Suppressor macrophage treated with lipopolysaccharide for 1 hour (primary cell): ENCODE measurements at places on chromosomes 4 and X.

DNA sequence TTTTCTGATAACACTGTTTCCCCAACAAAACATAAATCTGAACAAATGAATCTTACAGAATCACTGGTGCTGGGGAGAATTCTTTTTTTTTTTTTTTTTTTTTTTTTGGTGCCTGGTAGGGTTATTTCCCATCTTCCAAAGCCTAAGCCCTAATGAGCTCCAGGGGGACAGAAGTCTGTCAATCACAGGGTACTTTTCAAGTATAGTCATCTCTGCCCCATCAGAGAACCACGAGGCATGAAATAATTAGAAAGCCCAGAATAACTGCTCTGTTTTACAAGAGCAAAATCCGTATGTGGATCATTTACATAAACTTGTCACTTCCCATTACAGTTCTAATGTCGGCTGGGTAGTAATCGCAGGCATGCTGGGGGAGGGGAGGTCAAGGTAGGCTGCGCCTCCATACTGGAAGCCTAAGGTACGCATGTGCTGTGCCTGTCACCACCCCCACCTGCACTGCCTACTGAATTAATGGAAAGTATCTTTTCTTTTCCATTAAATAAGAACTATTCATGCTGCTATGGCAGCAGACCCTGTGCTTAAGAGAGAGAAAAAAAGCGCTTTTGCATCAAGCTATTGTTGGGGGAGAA lies 164.7 kb upstream of the LEF1 start:
- no peak for DNase-seq

DNA sequence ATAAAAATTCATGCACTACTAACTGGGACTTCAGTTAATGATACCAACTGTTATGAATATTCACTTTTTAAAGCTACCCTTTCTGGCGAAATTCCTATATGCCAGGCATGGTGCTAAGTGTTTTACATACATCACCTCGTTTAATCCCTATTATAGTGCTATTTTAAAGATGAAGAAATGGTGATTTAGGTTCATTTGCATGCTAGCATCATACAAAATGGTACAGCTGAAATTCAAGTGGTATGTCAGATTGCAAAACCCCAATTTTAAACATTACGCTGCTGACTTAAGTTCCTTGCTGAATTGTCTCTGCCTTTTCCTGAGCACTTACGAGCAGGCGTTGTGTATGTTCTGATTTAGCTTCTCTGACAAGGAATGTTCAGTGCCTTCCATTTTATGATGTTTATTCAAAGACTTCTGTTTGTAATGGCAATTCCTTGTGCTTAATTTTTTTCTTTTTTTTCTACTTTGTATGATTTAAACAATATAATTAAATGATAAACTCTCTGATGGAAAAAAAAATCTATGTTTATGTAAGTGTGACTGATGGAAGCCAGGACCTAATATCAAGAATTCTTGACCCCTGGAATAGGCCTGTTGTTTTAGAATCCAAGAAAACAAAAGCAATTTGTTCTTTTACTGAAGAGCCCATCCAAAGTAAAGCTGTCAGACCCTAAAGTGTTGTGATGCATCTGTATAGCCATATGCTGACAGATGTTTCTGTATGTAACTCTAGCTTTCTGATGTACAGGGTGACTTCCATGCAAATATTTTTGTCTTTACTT lies 148.1 kb downstream of the PCDH7 start:
- no peak for DNase-seq

GRCh38 chr4:4499438-4500123 lies 42.3 kb downstream of the STX18 start:
- DNase-seq: no peak

DNA sequence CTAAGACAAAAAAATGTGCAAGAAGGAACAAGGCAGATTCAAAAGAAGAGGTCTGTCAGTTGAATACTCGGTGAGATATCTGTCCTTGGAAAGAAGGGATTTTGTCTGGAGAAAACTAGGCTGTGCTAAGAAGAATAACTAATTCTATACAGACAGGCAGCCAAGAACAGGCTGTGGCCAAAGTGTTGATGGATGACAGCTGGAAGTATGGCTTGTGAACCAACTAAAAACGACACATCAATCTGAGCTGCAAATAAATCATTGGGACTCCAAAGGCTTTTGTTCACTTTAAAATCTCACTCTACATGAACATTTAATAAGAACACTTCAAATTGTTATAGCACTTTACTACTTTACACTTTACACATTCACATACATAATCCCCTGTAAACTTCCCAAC lies 70.5 kb upstream of the IGSF1 start:
- DNase-seq: no peak

- DNase-seq: no peak
These were observed 85.5 kb downstream of the SNCA start for GRCh38 chr4:89751416-89751815.

DNA sequence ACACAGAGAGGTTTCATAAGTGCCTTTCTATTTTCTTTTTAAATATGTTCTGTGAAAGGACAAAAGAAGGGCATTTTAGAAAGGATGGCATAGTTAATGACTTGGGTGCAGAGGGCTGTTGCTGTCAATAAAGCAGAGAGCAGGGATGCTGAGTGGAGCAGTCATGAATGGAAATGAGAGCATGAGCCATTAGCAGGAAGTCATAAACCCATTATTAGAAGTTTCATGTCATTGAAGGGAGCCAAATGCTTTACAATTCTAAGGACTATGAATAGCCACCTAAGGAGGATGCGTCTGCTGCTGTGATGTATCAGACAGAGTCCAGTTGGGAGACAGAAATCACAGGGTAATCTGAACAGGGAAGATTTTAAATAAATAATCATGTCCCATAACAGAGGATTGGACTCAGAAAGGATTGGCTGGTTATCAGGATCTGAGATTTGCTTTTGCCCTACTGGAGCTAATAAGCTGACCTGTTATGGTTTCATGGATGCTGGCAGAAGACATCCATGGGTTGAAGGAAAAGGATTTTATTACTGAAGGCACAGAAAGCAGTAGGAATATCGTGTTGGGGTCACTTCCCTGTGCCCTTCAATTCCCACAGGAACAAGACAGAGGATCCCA lies 47.5 kb upstream of the WDR19 start:
- no peak for DNase-seq

- DNase-seq: peak; percentile 86
These were observed 266.8 kb downstream of the C4orf33 start for GRCh38 chr4:129362691-129363274.

GRCh38 chr4:60562334-60562733 lies 637.8 kb upstream of the ADGRL3 start:
- no peak for DNase-seq

- no peak for DNase-seq
These were observed 331.6 kb downstream of the BCOR start for GRCh38 chrX:39766085-39766726.

GRCh38 chr4:103012060-103012459 lies 7.4 kb downstream of the SLC9B1 start:
- no peak for DNase-seq

- DNase-seq: no peak
These were observed 73.2 kb upstream of the C1QTNF7 start for GRCh38 chr4:15354371-15355297.

DNA sequence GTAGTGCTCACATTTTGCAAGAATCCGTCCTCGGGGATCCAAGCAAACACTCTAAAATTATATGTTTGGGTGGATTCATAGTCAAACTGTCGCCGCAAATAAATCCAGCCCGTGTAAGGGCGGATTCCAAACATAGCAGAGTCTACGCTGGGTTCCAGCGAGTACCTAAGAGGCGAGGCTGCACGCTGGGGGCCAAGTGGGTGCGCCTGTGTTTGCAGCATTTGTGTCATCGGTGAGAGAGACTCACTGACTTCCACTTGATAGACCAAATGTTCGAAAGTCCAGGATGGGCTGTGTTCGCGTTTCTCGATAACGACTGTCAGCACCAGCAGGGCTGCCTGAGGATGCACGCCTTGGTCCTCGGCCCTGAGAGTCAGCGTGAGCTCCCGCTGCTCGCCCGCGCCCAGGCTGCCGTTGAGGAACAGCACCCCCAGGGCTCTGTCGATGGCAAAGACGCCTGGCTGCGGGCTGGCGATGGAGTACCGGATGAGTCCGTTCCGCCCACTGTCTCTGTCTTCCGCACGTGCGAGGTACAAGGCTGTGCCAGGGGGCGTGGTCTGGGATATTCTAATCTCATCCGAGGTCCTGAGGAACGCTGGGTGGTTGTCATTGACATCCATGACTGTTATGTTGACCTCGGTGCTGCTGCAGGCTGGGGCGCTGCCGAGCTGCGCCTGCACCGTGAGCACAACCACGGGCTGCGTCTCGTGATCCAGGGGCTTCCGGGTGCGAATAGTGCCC lies 158.7 kb downstream of the DCHS2 start:
- peak; percentile 33 for DNase-seq

DNA sequence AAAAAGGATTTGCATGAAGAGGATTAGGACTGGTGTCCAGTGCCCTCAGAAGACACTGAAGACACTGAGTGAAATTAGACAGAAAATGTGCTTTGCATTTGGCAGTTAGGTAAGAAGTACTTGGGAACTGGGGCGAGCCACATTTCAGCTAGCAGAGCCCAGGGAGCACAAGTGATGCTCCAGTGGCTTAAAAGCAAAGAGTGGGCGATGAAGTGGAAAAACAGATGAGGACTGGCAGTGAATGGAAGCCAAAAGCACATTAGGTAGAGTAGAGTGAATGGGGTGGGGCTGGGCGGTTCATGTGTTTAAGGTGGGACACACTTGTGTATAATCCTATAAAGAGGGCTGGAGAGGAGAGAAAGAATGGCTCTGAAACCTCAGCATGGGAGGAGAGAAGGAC lies 18.4 kb downstream of the DCLK2 start:
- DNase-seq: no peak

DNA sequence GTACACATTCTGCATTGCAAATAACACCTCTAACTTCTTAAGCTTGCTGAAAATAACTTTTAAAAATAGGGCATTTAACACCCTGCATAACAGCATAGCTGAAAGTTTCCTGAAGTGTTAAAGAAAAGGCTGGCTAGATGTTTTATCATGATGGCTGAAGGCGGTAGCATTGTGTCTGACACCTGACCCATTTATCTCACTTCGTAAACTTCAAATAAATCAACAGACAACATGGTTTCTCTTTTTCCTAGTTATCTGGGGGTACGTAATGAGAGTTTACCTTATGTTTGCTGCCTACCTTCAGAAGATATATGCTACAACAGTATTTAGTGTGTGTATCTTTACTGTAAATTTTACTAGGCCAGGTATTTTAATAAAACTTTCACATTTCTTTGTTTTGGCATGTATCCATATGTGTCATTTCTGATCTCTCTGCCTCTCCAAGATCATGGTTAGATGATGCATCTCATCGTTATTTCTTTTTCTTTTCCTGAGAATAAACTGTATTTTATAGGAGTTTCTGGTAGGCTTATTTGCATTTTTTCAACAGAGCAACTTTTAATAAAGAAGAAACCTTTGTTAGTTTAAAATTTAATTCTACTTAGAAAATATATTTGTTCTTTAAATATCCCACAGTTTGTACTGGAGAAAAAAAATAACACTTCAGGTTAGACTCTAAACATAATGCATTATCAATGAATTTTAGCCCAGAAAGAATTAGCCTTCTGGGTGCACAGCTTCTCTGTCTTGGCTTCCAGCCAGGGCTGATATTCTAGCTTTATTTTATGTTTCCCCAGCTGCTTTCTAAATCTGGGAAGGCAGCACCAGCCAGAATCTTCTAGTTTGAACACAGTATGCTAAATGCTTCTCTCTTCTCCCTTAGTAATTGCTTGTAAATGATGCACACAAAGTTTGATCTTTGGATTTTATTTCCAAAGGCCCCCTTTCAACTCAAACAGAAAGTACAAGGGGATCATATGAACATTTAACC lies 2.9 kb downstream of the NDST4 start:
- no peak for DNase-seq

DNA sequence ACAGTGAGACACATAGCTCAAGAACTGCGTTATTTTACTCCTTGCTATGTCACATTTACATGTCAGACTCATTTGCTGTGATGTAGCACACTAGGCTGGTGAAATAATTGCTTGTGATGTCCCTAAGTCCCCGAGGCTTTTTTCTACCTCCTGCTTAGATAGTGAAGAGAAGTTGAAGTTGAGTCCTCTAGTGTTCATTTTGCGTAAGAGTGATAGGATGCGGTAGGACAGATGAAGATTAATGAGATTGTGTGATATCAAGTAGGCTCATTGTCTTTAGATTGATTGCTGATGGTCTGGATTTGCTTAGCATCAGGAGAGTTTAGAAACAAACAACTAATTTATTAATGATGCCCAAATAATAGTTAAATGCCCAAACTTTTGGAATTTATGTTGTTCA lies 173.6 kb upstream of the NUDT6 start:
- DNase-seq: no peak

- no peak for DNase-seq
These were observed 929.1 kb downstream of the STIM2 start for GRCh38 chr4:27789773-27790172.

- DNase-seq: no peak
These were observed 119.8 kb upstream of the PDLIM3 start for GRCh38 chr4:185654965-185655554.

DNA sequence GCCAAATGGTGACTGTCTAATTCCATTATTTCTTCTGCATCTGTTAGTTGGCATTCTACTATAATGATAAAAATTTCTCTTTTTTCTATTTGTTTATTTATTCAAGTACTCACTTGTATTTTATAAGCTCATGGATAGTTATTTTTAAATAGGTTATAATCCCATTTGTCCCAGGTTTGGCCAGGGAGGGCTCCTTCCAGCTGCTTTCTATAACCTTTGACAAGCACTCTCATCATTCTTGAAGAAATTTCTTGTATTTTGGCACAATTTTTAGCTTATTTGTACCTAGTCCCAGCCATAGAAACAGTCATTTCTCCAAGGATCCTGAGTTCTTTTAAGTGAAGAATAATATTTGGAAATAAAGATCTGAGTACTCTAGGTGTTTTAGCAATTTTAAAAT lies 1038.6 kb upstream of the AGA start:
- no peak for DNase-seq
